CD4-positive, alpha-beta T cell treated with Interleukin-12 subunit alpha and Interleukin-12 subunit beta, for 1 hour (primary cell): ENCODE measurements at places on chromosomes 6 and 20.
A peak's percentile ranks its signal among the peaks of the same experiment; 100 is the strongest.

GRCh38 chr20:19697415-19697814 lies 60.6 kb upstream of the RIN2 start:
- no peak for DNase-seq

DNA sequence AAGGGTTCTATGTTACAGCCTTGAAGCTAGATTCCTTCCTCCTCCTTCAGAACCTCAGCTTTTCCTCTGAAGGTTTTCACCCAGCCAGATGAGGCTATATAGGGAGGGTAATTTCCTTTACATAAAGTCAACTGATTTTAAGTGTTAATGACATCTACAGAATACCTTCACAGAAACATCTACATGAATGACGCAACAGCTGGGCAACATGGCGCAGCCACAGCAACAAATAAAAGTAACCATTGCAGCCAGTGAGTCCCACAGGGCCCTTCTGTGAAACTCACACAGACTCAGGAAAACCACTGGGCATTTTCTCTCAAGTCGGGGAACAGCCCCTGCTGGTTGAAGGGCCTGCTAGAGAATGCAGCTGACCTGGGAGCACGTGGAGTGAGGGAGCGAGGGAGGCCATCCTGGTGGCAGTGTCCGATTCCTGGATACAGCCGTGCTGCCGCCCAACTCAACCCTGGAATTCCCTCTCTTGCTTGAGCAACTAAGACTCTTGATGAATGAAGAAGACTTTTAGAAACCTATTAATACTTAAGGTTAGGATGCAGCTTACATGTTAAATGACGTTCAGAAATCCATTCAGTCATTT lies 176.4 kb downstream of the PACRG start:
- no peak for DNase-seq

DNA sequence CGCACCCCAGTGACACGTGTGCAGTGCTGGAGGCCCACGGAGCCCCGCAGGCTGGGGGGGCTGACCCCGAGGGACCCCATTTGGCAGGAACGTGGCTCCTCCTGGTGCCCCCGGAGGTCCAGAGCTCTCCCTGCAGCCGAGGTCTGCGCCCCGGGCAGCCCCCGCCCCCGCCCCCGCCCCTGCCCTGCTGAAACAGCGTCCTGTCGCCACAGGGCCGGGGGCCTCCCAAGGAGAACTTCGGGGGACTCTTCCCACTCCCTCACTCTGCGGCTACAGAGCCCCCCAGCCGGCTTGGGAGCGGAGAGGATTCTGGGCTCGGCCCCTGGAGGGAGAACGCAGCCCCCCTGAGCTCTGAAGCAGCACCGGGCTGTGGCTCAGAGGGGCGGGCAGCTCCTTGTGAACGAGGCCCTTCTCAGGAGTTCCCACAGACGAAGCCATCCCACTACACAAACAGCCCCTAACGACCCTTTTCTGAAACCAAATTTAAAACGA lies 115.2 kb downstream of the DLL1 start:
- DNase-seq: no peak

- no peak for DNase-seq
Measured at GRCh38 chr20:47348539-47349142, 7.9 kb downstream of the ZMYND8 start.

DNA sequence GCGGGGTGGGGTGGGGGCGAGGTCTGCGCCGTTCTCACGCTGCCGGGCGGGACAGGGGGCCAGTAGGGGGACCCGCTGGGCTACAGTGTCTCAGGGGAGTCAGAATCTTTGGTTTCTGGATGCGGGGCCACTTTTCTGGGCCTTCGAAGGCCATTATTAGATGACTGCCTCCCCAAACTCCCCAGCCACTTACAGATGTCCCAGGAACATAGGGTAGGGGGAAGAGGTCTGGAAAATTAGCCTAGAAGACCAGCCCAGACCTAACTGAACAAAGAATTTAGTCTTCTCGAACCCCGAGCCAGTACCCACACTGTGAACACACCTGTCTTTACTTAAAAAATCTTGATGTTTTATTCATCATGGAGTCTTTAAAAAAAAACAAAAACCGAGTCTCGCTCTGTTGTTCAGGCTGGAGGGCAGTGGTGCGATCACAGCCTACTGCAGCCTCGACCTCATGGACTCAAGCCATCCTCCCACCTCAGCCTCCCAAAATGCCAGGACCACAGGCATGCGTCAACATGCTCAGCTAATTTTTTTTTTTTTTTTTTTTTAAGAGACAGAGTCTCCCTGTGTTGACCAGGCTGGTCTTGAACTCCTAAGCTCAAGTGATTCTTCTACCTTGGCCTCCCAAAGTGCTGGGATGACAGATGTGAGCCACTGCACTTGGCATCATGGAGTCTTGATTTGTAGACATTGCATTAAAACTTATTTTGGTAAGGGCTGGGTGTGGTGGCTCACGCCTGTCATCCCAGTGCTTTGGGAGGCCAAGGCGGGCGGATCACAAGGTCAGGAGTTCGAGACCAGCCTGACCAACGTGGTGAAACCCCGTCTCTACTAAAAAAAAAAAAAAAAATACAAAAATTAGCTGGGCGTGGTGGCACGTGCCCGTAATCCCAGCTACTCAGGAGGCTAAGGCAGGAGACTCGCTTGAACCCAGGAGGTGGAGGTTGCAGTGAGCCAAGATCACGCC lies 3.3 kb upstream of the SLC29A1 start:
- no peak for DNase-seq

- DNase-seq: peak; percentile 35
Measured at GRCh38 chr6:52400313-52401041, 19.7 kb upstream of the EFHC1 start.

DNA sequence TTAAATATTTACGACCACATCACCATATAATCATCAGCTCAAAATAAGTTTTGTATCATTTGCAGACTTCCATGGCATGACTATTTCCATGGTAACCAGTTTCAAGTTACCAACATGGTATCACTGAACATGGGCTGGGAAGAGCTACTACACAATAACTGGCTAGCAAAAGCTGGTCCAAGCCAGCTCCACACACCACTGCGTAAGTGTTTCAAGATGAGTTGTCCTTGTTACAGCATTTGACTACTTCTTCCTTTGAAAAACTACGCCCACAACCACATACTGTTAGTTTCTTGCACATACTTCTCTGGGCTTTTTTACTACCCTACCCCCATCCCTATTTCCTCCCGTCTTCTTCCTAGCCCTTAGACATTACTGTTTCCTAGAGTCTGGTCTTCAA lies 8.5 kb downstream of the CD164 start:
- DNase-seq: peak; percentile 14

- no peak for DNase-seq
Measured at GRCh38 chr6:118743746-118744145, 92.4 kb upstream of the CEP85L start.
